EH (cell line): ENCODE measurements at places on chromosomes 2 and 18.

DNA sequence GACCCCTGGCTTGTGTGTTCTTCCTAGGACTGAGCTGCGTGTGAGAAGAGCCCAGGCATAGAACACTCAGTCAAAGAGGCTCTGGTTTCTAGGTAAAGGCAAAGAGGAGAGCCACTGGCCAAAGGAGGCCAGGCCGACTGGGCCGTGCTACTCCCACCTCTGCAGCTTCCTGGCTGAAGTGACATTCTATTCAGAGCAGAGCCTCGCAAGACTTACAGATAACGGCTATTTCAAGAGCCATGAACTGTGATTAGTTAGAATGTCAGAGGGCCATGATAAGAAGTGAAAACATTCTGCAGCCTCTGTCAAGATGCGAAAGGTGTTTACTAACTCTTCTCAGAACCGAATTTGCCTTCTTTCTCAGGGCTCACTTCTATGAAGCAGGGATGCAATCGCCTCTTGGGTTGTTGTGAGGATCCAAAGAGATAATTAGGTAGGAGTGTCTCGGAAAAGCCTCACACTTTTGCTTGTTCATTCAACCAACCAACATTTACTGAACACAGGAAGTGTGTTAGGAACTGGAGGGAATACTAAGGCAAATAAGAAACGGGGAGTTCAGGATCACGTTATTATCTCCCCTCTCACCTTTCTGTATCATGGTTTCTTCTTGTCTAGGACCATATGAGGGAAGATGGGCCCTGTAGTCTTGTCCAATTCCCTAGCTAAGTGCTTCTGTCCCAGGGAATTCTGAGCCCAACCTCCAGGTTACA, 3.4 kb upstream of the DNAJC5G start:
- DNase-seq: no peak

GRCh38 chr2:226267516-226268289, 531.9 kb downstream of the IRS1 start:
- no peak for DNase-seq

- DNase-seq: peak; percentile 10
Observed at GRCh38 chr2:44740678-44741077, 200.8 kb upstream of the SIX3 start.

DNA sequence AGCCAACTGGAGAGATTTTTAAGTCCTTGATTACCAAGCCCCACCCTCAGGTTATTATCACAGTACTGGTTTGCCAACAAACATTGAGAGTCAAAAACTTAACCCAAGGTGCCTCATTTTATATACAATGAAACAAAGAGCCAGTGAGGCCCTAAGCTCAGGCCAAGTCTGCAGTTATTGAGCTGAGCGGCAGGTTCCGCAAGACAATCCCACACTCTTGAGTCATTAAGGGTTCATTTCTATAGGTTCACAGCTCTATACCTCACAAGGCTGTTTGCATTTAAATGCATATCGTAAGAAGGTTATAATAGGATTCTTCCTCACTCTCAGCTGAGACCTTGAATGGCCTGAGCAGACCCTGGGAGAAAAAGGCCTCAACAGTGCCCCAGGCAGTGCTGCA, 268.4 kb upstream of the RGPD4 start:
- no peak for DNase-seq

DNA sequence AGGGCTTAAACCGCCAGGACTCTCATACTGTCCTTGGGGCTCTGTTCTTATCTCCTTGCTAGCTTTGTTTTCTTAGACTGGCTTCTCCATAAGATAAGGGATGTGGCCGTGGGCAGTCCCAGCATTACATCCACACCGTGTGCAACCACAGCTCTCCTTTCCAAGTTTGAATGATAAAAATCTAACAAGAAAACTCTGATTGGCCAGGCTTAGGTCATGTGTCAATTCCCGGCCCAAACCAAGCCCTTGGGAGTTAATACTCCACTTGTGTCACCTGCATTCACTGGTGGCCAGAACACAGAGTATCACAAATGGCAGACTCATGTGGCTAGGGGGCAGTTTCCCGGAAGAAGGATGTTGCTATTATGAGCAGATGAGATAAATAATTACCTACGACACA, 43.2 kb upstream of the KDM3A start:
- DNase-seq: no peak

- DNase-seq: no peak
Observed at GRCh38 chr2:72998234-72998651, 73.3 kb downstream of the SFXN5 start.

DNA sequence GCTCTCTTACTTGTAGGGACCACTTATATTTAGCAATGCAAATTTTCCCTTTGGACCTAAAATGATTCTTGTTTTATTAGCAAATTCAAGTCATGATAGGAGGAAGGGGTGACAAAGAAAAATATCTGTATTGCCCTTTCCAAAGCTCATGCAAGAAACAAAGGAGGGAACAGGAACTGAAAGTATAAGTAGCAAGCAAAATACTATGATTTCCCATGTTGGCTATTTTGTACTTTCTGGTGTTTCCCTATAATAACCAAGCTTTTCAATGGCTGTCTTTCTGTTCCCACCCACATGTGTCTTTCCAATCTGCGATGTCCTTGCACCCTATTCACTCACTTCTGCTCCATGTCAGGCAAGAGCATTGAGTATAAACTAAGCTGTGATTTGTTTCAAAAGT, 279.7 kb downstream of the RNF144A start:
- DNase-seq: no peak

GRCh38 chr2:64787698-64788097, 134.0 kb upstream of the SERTAD2 start:
- peak; percentile 23 for DNase-seq

DNA sequence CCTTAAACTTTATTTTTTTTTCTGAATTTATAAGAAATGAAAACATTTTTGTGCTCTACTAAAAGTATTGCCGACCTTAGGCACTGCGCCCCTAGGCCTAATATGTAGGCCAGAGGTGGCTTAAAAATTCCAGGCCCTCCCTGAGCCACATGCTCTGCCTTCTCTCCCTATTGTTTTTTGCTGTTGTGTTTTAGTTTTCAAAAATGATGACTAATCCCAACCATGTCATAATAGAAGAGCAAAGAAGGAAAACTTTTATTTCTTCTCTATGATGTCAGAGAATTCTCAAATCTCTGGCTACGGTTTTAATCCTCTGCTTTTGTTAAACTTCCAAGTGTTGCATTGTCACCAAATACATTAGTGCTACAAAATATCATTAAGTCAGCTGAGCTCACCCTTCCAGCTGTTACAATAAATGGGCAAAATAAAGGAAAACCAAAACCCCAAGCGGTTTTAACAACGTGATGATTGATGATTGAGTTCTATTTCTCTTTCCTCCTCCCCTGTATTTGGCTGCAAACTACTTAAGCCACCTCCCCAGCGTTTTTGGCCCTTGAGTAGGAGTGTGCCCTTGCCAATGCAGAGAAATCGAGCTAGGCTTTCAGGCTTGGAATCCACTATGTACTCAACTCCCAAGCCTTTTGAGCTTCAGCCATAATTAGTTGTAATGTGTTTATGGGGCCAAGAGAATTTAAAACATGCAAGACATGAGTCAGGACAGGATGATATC, 163.5 kb upstream of the POU3F3 start:
- DNase-seq: no peak

GRCh38 chr18:28079883-28080282, 97.0 kb downstream of the CDH2 start:
- no peak for DNase-seq

GRCh38 chr18:55031164-55031563, 71.9 kb upstream of the CCDC68 start:
- DNase-seq: no peak

- DNase-seq: peak; percentile 31
Observed at GRCh38 chr2:151437630-151438029, 27.9 kb downstream of the RIF1 start.

DNA sequence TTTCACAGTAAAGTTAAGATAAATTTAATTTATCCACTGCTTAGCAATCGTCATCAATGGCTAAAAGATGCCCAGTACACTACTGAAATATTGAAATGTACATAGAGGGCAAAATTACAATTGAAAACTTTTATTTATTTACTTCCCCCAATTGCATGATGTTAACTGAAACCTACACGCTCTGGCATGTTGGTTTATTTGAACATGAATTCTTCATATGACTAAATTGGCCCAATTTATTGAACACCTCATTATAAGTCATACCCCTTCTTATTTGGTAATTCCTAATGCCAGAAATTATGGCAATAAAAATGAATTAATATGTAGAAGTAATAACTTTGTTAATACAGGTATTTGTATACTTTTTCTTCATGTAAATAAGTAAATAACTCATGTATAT, 183.0 kb upstream of the ZC3H15 start:
- DNase-seq: no peak

GRCh38 chr2:19819097-19820065, 82.4 kb downstream of the TTC32 start:
- DNase-seq: peak; percentile 100

- no peak for DNase-seq
Observed at GRCh38 chr2:219967247-219968245, 340.1 kb downstream of the SLC4A3 start.

DNA sequence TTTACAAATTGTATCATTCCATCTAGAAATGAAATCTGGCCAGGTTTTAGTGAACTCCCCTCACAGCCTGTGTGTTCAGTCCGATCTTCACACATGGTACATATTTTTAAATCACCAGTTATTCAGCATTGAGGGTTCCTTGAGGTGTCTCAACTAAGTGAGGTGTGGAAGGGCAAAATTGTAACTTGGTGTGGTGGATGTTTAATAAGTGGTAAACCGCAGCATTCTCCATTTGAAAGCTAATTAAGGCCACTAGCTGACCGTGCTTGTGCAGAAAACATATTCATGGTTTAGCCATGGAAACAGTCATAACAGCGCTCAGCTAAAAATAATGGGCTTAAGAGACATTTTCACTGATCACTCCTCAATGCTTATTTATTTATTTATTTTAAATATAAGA, 786.2 kb upstream of the FANCL start:
- DNase-seq: no peak

- DNase-seq: no peak
Observed at GRCh38 chr2:65489269-65489668, 56.9 kb upstream of the SPRED2 start.

- DNase-seq: no peak
Observed at GRCh38 chr2:113182471-113183260, 8.9 kb downstream of the PSD4 start.

GRCh38 chr2:45963816-45964215, 312.3 kb downstream of the PRKCE start:
- no peak for DNase-seq

GRCh38 chr2:14180333-14180732, 452.2 kb upstream of the LRATD1 start:
- DNase-seq: no peak

DNA sequence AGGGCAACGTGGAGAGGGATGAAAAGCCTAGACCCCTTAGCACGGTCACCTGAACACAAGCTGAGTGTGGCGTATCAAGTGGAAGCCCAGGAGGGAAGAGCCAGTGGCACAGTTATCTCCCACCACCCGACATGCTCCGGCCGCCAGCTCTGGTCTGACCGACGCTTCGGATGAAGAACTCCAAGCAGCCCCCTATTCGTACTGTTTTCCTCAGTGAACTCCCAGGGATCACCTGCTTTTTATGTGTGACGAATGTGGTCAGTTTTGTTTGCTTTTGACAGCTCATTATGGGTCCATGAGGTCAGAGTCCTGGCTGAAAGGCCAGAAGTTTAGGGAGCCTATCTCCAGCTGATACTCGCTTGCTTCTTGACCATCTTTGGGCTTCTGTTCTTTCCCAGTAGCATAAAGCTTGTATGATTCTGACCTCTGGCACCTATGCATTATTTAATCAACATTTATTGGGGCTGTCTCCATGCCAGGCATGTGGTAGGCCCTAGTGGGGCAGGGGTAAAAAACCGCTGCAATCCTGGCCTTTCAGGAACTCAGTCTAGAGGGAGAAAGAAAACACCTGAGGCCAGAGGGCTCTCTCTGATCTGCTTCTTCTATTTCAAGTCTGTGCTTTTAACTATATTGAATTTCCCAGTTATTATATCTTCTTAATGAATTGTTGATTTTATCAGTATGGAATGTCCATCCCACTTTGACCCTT, 33.0 kb upstream of the MRPL33 start:
- DNase-seq: no peak

DNA sequence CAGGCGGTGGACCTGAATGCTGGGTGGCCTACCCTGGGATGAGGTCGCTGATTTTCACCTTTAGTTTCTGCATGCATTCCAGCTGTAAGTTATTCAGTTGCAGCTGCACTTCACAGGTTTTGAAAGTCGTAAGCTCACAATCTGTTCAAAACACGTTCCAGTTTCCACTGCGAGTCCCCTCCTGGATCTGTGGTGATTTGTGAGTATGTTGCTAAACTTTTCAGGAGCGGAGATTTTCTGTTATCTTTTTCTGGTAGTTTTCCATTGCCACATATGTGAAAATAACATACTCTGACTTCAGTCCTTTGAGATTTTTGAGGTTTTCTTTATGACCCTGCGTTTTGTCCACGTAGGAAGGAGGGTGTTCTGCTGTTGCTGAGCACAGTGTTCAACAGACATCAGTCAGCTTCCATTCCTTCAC, 102.1 kb downstream of the SNTG2 start:
- DNase-seq: peak; percentile 80

DNA sequence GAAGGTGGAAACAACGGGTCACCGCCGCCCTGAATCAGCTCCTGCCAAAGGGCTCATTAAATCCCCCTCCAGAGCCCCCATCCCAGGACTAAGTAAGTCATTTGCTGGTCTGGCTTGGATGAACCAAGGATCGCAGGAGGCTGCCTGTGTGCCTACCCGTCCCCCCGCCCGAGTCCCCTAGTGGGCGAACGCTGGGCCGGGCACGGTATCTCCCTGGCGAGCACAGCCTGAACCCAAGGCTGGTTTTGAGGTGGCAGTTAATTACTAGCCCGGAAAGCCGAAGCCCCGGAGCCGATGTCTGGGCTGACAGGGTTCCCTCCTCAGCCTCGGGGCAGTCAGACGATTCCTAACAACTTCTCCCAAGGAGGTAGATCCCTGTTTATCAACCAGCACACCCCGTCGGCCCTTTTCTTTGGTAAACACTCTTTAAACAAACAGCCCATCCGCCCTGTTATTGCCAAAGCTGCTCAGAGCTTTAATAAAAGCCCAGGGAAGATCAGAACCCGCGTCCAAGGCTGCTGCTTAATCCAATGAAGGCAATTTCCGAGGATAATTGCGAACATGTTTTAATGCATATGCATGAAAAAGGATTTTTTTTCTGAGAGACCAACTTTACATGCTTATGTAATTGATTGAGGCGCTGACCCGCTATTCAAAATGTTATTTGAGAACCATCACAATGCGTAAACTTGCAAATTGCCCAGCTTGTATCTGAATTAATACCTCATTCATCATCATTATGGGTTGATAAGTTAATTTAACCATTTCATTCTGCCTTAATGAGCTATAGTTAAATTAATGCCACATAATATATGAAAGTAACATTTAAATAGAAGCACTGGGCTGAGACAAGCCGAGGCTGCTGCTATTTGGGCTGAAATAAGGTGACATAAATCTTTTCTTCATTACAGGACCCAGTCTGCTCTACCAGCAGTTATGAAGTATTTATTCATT, 10.5 kb downstream of the EVX2 start:
- DNase-seq: no peak

GRCh38 chr2:38330754-38331153, 46.3 kb downstream of the ATL2 start:
- DNase-seq: no peak

GRCh38 chr2:130823886-130824491, 12.7 kb upstream of the ARHGEF4 start:
- no peak for DNase-seq
